ENCODE measurements at places on chromosomes 13 and 19.

GRCh38 chr13:91017031-91017668, 330.3 kb upstream of the MIR17HG start:
- DNase-seq: no peak

- DNase-seq: no peak
These were observed 102.1 kb downstream of the IRS2 start for GRCh38 chr13:109684084-109684823.

DNA sequence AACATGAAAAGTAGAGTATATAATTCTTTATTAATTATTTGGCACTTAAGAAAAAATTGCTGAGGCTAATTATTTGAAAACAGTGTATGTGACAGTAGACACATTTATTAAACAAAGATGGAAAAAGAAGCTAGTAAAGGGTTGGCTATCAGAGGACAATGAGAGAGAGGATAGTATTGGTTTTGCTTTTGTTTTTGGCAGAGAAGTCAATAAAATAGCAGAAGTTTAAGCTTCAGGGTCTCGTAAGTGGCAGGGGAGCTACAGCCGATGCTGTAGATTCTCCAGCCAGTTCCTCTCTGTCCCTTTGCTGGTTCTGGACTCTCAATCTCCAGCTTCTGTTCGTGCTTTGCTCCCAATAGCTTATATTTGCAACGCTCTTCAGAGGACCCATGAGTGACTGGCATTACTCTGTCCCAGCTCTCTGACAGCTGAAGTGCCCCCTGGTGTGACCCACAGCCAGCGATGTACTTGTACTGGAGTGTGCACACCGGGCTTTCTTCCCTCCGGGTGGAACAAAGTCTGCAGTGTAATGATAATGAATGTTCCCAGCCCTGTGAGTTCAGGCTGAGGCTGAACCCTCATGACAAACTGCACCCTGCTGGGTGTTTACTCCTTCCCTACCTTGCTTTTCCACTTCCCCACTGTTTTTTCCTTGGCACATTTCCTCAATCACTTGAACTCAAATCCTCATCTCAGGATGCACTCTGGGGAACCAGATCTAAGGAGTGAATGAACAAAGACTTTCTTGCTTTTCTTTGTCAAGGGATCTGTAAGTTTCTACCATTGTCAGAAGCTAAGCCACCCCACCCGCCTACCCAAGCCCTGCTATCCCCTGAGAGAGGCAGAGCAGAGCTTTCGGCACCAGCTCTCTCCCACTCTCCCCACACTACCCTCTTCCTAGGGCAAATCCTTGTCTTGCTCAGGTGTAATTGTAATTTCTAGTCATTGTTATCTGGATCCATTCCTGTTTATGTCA, 254.8 kb downstream of the LHFPL6 start:
- DNase-seq: no peak

DNA sequence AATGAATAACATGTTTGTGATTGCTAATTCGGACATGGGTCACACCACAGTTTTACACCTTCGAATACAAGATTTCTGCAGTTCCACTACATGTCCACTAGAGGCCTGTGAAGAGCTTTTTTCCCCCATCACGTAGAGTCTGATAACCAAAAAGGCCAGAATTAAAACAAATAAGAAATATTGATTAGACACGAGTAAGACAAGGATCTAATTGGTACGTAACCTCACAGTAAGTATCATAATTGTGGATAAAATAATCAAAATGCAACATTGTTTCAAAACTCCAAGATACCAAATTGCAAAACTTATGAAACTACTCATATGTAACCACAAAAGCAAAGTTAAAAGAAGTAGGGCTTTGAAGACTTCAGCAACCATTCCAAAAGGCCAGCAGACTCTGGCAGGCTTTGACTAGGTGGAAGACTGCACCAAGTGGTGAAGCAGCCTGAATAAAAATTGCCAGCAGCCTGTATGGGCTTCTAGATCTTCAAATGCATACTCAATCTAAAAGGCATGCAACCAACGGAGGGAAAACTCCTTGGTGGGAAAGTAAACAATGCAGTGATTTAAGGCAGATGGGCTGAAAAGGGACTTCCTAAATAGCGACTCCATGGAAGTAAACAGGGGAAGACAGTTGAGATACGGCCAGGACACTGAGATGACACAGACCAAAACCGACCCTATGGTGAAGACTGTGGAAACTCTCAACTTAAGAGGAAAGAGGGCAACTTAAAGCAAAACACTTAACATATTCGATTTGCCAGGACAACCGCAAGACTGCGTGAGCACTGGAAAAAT, 56.7 kb downstream of the STARD13 start:
- DNase-seq: no peak

DNA sequence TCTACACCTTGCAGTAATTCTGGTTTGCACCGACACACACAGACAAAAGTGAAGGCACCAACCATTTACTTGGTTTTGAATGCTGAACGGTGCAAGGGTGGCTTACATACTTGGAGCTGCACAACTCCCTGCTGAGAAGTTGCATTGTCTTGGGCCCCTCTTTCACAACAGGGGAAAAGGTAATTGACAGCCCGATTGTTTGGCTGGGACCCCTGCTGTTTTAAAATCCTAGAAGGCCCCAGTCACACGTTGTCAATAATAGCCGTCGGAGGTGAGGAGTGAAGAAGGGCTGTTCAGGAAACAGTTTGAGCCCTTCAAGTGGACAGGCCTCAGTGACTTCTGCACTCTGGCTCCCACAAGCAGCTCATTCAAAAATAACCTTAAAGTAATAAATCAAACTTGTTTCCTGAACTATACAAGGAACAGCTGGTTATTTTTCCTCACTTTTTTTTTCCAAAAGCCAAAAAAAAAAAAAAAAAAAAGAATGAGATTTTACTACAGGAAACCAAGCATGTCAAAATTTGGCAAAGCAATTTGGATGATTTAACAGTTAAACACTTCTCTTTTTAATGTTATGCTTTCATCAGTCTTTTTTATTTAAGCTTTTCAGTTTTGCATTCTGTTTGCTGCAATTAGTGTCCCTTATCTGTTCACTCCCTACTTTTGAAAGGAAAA, 19.0 kb upstream of the SPRY2 start:
- DNase-seq: no peak

- DNase-seq: no peak
These were observed 207.1 kb upstream of the SLITRK6 start for GRCh38 chr13:86006317-86006716.

DNA sequence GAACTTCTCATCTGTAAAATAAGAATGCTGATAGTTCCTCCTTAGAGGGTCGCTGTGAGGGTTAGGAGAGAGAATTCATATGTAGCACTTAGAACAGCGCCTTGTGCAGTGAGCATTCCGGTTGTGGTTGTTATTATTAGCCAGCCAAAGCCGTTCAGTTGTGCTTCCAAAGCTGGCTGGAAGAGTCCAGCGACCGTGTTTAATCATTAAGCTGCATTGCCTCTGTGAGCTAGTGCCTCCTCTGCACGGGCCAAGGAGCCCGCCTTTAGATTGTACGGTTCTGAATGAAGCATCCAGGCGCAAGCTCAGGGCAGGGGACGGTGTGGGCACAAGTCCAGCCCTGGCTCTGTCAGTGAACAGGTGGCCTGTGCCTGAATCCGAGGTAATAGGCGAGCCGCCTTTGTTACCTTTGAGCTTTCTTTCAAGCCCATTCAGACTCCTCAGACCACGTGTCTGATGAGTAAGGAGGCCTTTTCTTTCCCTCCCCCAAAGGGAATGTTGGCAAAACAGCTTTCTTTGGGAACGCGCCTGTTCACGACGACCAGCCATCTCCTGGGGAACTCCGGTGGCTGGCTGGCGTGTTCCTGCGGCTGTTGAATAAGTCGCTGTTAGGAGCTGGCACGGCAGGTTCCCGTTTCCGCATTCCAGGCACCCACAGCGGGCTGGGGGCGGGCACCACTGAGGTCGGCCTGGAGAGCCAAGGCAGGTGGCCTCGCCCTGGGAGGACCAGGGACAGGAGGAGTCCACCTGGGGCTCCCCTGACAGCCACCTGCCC, 25.1 kb downstream of the SIPA1L3 start:
- no peak for DNase-seq

GRCh38 chr13:79722885-79723445, 242.0 kb downstream of the NDFIP2 start:
- no peak for DNase-seq

DNA sequence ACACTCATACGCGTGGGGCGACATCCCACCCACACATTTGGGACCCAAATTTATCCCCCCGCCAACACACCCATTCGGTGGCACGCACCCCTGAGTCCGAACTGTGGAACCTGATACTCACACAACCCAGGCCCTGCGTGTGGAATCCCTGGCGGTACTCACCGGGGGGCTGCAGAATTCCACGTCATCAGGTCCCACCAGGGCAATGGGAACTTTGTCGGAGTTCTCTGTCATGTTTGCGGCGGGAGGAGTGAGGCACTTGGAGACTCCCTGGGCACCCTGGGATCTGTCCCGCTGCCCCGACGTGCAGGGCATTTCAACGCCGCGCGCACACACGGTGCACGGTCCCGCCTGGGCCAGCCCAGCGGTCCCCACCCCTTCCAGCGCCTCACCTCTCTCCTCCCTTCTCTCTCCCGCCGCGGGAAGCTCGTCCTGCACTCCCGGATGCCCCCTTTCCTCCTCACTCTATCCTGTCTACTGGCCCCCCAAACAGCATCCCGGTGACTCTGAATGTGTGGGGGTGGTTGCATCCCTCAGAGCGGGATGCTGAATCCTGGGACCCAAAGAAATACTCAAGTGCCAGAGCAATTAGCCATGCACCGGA, at the start of gene CNMD:
CNMD (minus strand) TSS at position 353 of the 604 bp plus-strand sequence; CDS start at position 234, 119 bp downstream.
- DNase-seq: no peak

DNA sequence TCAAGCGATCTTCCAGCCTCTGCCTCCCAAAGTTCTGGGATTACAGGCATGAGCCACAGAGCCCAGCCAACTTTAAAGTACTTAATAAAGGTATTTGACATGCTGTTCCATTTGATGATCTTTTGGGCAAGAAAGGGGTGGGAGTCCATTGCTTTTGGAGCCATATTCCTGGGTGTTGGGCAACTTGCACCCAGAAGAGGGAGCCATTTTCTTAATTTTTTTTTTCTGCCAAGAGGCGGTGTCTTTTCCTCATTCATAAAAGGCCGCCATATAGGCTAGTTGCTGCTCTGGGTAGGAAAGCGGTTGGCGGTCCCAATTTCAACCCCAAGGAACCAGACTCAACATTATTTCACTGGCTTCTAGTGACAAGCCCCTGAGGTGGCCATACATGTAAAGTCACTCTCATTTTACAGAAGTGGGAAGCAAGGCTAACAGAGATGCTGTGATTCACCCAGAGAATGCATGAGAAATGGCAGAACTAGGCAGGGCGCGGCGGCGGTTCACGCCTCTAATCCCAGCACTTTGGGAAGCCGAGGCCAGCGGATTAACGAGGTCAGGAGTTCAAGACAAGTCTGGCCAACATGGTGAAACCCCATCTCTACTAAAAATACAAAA, 139.6 kb downstream of the CACNA1A start:
- no peak for DNase-seq

Measured in activated T-cell treated with anti-CD3 and anti-CD28 coated beads for 1 hour (primary cell).